ENCODE measurements at places on chromosomes 5 and 9.

- no peak for DNase-seq
These were observed 6.4 kb upstream of the PLPP1 start for GRCh38 chr5:55541056-55541635.

DNA sequence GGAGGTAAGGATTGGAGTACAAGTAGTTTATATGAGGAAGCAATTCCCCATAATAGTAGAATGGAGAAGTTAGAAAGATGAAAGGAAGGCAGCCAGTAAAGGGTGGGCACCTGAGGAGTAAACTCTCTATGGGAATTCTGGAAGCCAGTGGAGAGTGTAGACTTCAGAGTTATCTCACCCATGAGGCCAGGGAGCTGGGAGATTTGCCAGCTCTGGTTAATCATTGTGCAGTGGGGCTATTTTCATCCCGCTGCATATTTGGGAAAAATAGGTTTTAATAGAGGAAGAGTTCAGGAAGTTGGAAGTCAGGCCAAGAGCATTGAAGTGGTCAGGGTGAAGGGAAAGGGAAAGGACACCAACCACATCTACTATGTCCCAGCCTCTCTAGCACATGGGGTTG is 242.3 kb upstream of the BRINP1 start:
- DNase-seq: no peak

DNA sequence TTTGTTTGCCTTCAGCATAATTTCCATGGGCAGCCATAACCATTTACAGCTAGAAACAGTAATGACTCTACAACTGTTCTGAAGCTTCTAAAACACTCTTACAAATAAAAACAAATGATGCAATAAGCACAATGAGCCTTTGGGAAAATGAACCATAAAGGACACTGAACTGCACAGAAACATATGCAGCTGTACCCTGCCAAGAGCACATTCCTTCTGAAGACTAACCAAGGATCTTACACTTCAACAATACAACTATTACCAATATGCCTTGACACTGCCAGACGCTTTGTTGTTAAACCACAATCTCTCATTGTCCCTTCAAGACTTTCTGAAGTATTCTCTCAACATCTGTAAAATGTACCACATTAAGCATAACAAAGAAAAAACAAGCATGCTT is 104.2 kb upstream of the HMHB1 start:
- DNase-seq: peak; percentile 49

DNA sequence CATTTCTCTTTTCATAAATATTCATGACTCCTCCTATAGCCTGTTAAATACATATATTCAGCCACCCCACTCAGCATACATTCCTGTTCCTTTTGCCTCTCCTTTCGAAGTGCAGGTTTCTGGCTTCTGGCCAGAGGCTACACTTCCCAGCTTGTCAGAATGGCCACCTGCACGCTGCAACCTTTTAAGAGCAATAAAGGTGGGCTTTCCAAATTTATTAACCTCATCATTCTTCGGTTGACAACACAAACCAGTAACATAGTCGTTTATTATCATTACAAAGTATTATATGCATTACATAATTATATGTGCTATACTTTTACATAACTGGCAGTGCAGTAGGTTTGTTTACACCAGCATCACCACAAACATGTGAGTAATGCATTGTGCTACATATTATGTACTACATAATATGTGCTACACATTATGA is 16.5 kb upstream of the TMEM171 start:
- DNase-seq: no peak

- DNase-seq: no peak
These were observed 673.5 kb downstream of the ACTL7B start for GRCh38 chr9:108182270-108182669.

- DNase-seq: no peak
These were observed 603.5 kb downstream of the KCTD16 start for GRCh38 chr5:144774197-144774596.

DNA sequence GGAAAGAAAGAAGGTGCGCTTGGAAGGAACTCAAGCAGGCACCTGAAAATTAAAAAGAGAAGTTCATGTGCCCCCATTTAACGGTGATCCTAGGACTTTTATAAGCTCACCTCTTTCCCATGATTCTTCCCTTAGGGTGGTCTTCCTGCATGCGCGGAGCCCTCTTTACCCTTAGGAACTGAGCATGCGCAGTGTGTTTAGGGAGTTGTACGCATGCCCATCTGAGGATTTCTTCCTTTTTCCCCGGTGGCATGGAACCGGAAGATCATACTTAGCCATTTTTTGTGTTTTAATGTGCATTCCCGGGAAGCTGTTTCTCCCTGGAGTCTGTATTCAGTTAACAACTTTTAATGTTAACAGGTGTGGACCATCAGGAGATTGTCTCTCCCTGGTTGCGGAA is 119.0 kb downstream of the FBXL7 start:
- no peak for DNase-seq

DNA sequence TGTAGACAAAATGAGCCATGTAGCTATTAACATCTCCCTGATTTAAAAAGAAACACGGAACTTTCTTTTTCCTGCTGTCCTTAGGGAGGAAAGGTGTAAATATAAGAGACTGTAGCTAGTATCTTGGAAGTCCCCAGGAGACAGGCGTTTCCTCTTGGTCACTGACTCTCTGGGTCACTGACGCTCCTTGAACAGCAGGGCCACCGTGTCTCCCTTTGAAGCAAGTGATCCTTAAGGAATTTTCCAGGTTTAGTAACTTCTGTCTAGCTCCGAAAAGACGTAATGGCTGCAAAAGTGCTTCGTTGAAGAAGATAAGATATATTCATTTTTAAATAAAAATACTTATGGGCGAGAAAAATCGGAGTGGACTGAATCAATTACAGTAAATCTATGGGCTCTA is 745 bp upstream of the CLTA start:
- no peak for DNase-seq

GRCh38 chr5:6166698-6167394 is 211.5 kb downstream of the MED10 start:
- no peak for DNase-seq

Measured in EH (cell line).